ENCODE measurements at places on chromosomes 1 and 21.

DNA sequence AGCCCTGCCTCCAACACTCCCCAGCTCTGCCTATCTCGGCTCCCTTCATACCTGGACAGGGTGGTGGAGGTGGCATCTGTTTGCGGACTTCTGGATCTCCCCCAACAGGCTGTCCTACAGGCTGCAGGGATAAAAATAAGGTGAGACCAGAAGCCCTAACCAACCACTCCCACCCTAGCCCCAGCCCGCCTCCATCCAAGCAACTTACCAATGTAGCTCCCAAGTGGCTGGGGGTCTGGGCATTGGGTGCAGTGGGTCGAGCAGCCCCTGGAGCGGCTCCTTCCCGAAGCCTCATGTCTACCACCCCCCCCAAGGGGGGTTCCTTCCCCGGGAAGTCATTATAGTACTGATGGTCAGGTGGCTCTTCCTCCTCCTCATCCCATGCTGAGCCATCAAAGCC, 4.4 kb downstream of the SHC1 start:
- no peak for DNase-seq

GRCh38 chr1:45843474-45843905, 40.1 kb downstream of the MAST2 start:
- DNase-seq: no peak

DNA sequence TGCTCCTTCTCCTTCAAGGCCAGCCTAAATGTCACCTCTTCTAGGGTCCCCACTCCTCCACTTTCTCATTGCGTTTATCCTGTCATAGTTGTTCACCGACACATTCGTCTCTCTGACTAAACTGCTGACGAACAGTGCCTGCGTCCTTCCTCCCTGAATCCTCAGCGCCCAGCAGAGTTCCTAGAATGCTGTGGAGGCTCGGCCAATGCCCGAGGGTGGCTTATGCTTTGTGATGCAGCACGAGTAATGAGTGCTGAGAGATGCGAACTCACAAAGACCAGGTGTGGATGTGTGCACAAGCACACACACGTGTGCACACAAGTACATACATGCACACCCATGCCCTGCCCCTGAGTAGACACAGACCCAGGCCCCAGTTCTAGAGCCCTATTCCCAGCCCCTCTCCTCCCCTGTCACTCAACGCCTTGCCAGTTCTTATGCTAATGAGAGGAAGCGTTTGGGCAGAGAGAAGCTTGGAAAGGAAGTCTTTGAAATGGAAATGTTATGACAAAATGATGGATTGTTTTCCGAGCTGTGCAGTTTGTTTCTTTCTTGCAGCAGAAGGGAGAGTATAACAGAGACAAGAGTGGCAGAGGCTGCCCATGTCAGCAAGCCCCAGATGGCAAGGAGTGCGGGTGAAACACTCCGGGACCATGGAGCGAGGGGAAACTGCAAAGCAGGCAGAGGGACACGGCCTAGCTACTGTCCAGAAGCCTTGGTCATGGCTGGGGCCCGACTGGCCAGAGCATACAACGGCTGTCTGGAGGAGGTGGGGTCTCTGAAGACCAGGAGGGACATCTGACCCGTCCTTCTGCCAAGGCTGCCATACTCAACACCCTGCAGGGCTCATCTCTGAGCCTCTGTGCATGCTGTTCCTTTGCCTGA, 24.2 kb downstream of the KCNA10 start:
- no peak for DNase-seq

GRCh38 chr1:5717031-5717682, 275.1 kb downstream of the NPHP4 start:
- DNase-seq: no peak

GRCh38 chr1:209213989-209214388, 369.5 kb upstream of the CAMK1G start:
- DNase-seq: no peak

DNA sequence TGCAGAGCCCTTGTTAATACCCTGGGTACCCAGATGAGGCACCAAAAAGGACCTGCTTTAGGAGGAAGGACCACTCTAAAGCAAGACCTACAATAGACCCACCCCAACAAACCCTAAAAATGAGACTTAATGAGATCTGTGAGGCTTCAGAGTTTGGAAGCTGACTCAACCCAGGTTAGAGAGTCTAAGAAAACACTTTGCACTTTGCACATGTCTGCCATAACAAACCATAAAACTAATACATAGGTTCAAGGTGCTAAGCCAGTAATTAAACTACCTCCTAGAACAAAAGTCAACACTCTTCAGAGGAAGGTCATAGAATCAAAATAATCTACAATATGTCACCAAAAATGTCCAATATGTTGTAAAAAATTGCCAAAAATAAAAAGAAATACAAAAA, 124.7 kb upstream of the C1orf21 start:
- DNase-seq: no peak

- no peak for DNase-seq
These were observed 217.2 kb upstream of the NFIA start for GRCh38 chr1:60865166-60865565.

DNA sequence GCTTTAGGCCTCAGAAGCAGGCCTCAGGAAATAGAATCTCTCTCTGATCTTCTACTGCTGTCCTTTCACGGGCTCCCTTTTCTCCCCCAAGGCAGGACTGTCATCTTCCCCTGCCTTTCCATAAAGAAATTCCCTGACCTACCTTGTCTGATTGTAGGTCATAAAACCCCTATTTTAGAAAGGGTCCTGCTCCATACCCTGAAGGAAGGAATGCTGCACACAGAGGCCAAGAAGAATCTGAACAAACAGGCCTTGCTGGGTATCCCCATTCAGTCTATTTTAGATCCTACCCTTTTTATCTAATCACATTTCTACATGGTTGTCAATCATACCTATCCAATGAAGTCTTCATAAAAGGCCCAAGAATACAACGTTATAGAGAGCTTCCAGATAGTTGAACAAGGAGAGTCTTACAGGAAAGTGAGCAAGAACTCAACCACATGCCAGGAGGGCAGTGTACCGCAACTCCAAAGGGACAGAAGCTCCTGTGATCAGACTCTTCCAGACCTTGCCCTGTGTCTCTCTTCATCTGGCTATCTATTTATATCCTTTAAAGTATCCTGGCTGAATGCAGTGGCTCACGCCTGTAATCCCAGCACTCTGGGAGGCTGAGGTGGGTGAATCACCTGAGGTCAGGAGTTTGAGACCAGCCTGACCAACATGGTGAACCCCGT, 93.1 kb downstream of the SLC16A1 start:
- no peak for DNase-seq

- no peak for DNase-seq
These were observed 14.1 kb upstream of the DEGS1 start for GRCh38 chr1:224168859-224169380.

GRCh38 chr1:191969290-191969689, 189.0 kb upstream of the RGS18 start:
- no peak for DNase-seq

- no peak for DNase-seq
These were observed 1.1 kb downstream of the ADGRB2 start for GRCh38 chr1:31762726-31763670.

- DNase-seq: no peak
These were observed 421.5 kb downstream of the KIF26B start for GRCh38 chr1:245576323-245576722.

DNA sequence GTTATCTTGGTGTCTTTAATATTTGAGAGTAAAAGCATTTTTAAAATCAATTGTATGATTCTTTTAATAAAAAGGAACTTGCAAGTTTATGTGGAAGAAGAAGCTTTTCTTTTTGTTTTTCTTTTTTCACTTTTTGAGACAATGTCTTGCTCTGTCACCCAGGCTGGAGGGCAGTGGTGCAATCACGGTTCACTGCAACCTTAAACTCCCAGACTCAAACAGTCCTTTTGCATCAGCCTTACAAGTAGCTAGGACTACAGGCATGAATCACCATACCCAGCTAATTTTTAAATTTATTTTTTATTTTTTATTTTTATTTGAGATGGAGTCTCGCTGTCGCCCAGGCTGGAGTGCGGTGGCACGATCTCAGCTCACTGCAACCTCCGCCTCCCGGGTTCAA, 34.1 kb downstream of the CMPK1 start:
- no peak for DNase-seq

DNA sequence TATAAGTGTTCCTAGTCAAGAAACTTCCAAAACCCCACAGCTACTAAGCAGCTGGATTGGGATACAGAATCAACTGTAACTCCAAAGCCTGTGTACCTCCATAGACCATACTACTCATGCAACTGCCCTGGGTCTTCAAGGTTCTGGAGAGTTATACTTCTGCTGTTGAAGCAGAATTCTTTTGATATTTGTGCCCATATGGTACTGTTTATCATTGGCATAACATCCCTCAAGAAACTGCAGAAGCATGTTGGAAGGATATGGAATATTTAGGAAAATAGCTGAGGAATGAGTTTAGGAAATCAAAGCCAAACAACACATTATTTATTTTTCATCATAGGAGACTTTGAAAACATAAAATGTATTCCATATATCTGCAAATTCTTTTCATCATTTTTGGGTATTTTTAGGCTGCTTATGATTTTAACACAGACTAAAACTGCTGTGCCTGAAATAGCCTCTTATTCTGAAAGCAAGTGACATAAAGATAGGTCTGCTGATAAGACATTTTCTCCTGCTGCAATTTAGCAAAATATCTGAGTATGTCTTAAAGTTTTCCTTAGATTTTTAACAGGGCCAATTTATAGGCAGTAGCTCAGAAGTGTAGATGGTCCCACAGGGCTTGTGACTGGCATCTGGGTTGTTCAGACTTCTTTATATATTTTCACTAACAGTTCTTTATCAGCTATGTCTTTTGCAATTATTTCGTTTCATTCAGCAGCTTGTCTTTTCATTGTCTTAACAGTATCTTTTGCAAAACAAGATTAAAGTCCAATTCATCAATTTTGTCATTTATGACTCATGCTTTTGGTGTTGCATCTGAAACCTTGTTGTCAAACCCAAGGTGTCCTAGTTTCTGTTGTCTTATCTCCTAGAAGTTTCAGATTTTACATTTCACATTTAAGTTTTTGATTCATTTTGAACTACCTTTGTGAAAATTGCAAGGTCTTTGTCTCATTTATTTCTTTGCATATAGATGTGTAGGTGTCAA, 41.1 kb upstream of the ZNF124 start:
- DNase-seq: no peak

DNA sequence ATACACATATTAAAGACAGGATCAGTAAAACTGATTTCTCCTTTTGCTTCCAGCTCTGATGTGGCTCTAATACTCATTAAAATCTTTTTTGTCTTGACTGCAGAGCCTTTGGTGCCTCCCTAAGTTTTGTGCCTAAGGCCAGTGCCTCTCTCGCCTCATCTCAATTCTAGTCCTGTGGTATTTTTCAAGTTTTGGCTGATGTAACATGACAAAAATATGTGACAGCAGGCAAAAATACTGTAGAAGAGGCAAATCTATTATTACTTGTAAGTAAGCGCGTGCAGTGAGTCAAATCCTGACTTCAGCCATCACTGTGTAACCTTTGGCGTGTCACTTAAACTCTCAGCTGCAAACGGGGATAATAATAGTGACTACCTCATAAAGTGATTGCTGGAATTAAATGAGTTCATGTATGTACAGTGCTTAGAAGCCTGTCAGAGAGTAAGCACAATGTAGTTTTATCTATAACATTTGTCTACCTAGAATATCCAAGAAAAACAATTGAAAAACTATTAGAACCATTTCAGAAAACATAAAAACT, 74.0 kb downstream of the MAB21L3 start:
- DNase-seq: no peak

DNA sequence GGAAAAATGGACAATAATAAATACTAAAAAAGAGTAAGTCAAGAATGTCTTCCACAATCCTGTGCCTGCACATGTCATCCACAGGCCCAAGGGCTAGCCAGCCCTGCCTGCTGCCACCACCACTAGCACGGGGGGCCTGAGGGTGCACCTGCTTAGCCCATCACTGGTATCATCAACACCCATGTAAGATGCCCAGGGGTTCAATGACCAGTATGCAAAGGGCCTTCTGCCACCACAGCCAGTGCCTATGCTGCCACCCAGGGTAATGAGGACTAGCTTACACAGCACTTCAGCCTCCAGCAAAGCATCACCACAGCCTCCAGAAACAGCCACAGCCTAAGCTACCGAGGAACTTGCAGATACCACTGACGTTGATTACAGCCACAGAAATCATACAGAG, 46.3 kb downstream of the POFUT2 start:
- DNase-seq: no peak

GRCh38 chr1:198416296-198416695, 124.2 kb downstream of the ATP6V1G3 start:
- DNase-seq: no peak

DNA sequence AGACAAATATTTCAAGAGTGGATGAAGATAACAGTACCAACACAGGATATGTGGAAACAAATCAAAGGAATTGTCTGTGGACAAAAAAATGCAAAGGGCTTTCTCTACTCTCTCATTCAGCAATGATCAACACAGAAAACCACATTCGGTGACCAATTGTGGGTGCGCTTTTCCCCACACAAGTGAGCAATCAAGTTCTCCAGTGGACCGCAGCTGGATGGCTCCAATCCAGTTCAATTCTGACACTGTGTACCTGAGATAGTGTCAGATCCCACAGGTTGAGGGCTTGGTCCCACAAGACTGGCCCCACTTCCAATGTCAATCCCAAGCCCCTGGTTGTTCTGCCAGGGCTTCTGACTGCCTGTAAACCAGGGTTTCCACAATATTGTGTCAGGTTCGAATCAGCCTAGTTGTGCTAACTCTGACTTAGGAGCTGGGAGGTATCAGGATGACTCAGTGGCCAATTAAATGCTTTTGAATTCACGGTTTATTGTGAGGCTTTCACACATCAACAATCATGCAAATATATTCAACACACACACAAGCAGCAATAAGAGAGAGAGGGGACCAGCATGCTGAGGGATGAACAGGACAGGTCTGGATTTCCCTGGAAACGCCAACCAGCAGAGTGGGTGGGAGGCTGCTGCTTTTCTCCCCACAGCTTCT, 87.0 kb upstream of the BTG3 start:
- no peak for DNase-seq

GRCh38 chr1:184362876-184363275, 24.0 kb upstream of the C1orf21 start:
- no peak for DNase-seq

DNA sequence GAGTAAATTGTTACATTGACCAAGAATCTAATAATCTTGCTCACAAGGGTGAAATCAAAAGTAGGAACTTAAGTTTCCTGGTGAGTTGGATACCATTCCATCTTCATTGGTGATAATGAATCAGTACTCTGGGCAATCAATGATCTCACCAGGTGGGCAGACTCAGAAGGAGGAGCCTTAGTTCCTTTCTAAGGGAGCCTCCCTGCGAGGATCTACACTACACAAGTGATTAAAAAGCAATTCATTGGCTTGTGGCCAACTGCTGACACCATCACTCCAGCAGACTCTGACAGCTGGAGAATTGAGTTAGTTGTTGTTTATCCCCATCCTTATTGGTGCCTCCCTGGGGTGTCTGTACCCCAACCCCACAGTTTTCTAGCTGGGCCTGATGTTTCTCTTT, 84.1 kb upstream of the VANGL1 start:
- DNase-seq: no peak

DNA sequence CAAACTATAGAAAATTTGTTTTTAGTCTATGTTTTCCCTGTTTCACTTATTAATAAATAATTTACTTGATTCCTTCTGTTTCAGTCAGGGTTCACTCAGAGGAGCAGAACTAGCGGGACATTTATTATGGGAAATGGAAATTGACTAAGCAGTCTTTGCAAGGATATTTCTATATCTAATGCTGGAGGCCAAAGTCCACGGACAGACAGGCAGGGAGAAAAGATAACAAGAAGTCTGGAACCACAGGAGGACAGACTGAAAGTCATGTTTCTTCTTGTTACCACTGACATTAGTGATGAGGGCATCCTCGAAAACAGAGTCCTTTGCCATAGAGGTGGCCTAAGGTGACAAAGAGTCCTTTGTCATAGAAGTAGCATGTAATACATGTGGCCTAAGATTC, 744.5 kb upstream of the TMPRSS15 start:
- DNase-seq: no peak

Data from stimulated activated CD8-positive, alpha-beta memory T cell treated with anti-CD3 and anti-CD28 coated beads, Interleukin-15, amount 100 ng/mL, for 1 hour (primary cell).